ENCODE measurements at places on chromosomes 6 and 20.
A peak's percentile ranks its signal among the peaks of the same experiment; 100 is the strongest.

DNA sequence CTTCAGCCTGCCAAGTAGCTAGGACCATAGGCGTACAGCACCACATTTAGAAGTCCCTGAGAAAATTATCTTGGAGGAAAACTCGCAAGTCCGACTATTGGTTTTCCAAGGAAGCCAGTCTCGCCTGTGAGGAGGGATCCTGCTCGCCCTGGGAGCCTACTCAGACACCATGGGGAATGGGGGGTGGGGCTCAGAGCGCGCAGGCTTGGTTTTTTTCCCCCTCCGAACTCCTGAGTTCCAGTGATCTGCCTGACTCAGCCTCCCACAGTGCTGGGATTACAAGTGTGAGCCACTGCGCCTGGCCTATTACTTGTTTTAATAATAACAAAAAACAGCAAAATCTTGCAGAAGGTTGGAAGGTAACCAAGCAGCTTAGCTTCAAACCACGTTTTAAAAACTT is 153.7 kb downstream of the OR2B2 start:
- no peak for DNase-seq

- DNase-seq: no peak
Measured at GRCh38 chr6:111603685-111604084, 2.0 kb downstream of the TRAF3IP2 start.

- no peak for DNase-seq
Measured at GRCh38 chr6:7917729-7918128, 7.1 kb upstream of the TXNDC5 start.

DNA sequence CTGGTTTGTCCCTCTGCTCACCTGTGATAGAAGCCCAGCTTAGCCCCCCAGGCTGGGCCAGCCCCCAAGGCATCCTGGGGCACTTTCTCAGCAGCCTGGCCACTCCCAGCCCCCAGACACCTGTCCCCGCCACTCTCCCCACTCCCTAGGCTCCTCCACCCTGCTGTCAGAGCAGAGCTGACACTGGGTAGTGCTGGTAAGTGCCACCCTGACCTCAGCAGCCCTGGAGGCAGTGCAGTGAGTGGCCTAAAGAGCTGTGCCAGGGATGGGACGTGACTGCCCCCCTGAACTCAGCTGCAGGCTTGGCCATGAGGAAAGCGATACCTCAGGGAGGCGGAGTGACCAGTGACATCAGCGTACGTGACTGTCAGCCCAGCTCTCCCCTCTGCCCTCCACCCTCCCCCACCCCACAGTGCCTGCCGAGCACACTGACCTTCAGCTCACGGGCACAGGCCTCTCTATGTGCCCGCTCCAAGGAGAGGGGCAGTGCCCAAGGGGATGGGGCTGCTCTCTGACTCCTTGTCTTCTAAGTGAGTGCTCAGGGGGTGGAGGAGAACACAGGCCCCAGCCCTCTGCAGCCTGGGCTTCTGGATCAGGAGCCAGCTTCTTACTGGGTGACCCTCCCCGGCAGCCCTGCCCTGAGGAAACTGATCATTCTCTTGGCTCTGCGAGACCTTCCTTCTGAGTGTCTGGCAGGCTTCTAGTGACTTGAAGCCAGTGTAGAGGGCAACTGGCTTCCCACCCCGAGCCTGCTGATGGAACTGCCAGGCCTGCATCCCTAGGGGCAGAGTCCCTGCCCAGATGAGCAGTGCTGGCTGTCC is 172.7 kb downstream of the MRPL14 start:
- peak; percentile 95 for DNase-seq

GRCh38 chr6:92176666-92177065 is 1242.7 kb downstream of the EPHA7 start:
- no peak for DNase-seq

GRCh38 chr6:21772884-21773575 is 179.5 kb downstream of the SOX4 start:
- no peak for DNase-seq
